ENCODE measurements at places on chromosomes 16 and 17. TPM values are rescaled to one million over a fixed set of nuclear protein-coding genes. Genes with fewer than 3 reads are reported as not detected.

CES3 gene
- 1.5 TPM for total RNA-seq

SRL gene
- total RNA-seq: not detected

GRCh38 chr17:43881758-43882505 is 25.4 kb downstream of the MPP2 start:
- no peak for DNase-seq
- H3K27me3 ChIP-seq: peaks cover 2% of the 10 kb centered on the region
- no peak overlapping the region for H3K4me3 ChIP-seq
- H3K36me3 ChIP-seq: no peaks in the 10 kb centered on the region

GIT1 gene
- total RNA-seq: 52.2 TPM

DNA sequence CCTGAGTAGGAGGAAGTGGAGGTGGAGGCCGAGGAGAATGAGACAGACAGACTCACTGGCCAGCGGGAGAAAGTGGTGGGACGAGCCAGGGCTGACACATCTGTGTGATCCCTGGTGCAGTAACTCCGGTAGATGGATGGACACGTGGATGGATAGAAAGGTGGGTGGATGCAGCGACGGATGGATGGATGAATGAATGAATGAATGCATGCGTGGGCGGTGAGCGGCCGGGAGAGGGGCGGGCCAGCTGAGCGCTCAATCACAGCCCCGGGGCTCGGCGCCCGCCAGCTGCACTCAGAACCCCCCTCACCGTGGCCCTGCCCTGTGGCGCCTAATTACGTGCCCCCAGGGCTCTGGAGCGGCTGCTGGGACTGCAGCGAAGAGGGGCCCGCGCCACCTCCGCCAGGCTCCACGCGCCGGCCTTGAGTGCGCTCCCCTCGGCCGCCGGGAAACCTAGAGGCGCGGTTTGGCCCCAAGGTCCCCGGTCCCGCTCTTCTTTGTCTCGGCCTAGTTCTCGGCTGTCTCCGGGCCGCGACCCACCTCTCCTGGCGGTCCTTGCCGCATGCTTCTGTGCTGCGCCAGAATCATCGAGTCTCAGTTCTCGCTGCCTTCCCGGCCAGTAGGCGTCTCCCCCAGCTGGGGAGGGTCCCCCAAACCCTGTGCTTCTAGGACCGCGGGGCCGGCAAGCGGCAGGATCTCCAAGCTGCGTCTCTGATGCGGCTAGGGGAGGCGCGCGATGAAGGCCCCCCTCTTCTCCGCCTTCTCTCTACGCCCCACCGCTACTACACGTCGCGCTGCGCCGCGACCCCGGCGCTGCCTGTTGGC is 41.0 kb downstream of the RAI1 start:
- peak; percentile 40 for DNase-seq
- H3K27ac ChIP-seq: peak overlapping the region; percentile 57
- no peaks in the 10 kb centered on the region for H3K36me3 ChIP-seq
- H3K27me3 ChIP-seq: no peaks in the 10 kb centered on the region

DHRS7C gene
- total RNA-seq: not detected

DNA sequence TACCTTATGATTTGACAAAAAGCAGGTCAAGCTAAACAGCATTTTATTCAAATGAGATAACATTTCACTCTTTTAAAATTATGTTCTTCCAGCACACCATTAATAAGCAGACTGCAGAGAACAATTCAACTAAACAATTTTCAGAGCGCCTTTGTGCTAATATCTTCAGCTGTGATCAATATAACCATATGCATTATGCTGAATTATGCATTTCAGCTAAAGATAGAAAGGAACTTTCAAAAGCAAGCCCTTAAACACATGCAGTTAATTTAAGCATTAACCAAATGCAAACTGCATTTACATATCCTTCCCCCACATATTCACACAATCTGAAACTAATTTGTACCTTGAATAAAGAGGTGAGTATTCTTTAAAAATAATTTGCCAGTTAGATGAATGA is 41.6 kb downstream of the RPGRIP1L start:
- H3K27me3 ChIP-seq: no peaks in the 10 kb centered on the region
- DNase-seq: no peak
- no peak overlapping the region for H3K4me3 ChIP-seq
- no peak overlapping the region for H3K27ac ChIP-seq
- H3K4me1 ChIP-seq: no peaks in the 10 kb centered on the region

GRCh38 chr17:38574712-38575111 is 31.0 kb downstream of the SRCIN1 start:
- no peak for DNase-seq
- no peaks in the 10 kb centered on the region for H3K4me1 ChIP-seq
- H3K4me3 ChIP-seq: no peak overlapping the region

DNA sequence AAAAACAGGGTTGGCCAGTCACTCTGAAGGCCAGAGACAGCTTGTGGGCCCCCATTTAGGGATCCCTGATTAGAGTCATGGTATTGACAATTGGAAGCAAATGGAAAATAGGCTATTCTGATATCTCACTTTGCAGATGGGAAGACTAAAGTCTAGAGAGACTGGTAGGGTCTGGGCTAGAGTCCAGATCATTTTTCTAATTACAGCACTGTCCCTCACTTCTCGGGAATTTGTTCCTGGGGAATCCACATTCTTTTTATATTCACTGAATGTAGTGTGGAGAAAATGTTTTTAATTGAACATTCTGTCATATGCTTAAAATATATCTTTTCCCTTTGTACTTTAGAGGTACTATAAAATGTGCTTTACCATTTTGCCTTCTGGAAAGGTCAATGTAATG is 1.1 kb downstream of the KATNIP start:
- peak overlapping the region; percentile 98 for H3K4me3 ChIP-seq
- peaks cover 30% of the 10 kb centered on the region for H3K4me1 ChIP-seq
- no peaks in the 10 kb centered on the region for H3K36me3 ChIP-seq

GRCh38 chr17:68314916-68315535 is 23.7 kb downstream of the ARSG start:
- H3K27ac ChIP-seq: no peak overlapping the region
- no peak for DNase-seq
- H3K36me3 ChIP-seq: no peaks in the 10 kb centered on the region
- no peaks in the 10 kb centered on the region for H3K27me3 ChIP-seq
- peaks cover 18% of the 10 kb centered on the region for H3K4me1 ChIP-seq

BRIP1 gene
- total RNA-seq: 3.2 TPM

- H3K4me3 ChIP-seq: no peak overlapping the region
- no peaks in the 10 kb centered on the region for H3K27me3 ChIP-seq
- H3K36me3 ChIP-seq: no peaks in the 10 kb centered on the region
- DNase-seq: no peak
Measured at GRCh38 chr17:39759204-39759603, 21.5 kb downstream of the GRB7 start.

DNA sequence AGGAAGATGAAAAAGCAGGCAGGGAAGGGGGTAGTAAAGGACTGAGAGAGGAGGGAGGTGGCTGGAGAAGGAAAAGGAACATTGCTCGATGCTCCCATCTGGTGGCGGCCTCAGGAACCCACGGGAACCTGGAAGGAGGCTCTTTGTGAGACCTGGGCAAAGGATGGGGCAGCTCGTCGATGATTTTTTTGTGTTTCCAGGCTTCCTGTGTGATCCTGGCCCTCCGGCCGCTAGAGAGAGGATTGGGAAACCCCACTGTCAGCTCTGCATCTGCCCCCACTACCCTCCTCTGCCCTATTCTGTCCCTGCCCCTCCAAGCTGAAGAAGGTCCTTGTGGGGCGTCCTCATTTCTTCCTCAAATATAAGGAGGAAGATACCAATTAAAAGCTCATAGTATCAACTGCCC is 6.6 kb downstream of the WFIKKN2 start:
- peaks cover 5% of the 10 kb centered on the region for H3K4me1 ChIP-seq
- H3K36me3 ChIP-seq: no peaks in the 10 kb centered on the region
- peak; percentile 16 for DNase-seq
- no peak overlapping the region for H3K27ac ChIP-seq

- no peak overlapping the region for H3K27ac ChIP-seq
- H3K27me3 ChIP-seq: no peaks in the 10 kb centered on the region
- no peak for DNase-seq
- no peaks in the 10 kb centered on the region for H3K4me1 ChIP-seq
- no peak overlapping the region for H3K4me3 ChIP-seq
- no peaks in the 10 kb centered on the region for H3K36me3 ChIP-seq
Measured at GRCh38 chr17:69810326-69810965, 264.6 kb upstream of the KCNJ16 start.

TMIGD1 gene
- total RNA-seq: not detected

GRCh38 chr16:6678586-6678985 is 654.1 kb upstream of the RBFOX1 start:
- H3K36me3 ChIP-seq: no peaks in the 10 kb centered on the region
- H3K4me1 ChIP-seq: no peaks in the 10 kb centered on the region
- DNase-seq: no peak
- no peak overlapping the region for H3K27ac ChIP-seq

GRCh38 chr17:73137376-73137775 is 27.4 kb upstream of the SSTR2 start:
- no peak overlapping the region for H3K27ac ChIP-seq
- no peak overlapping the region for H3K4me3 ChIP-seq
- no peak for DNase-seq
- no peaks in the 10 kb centered on the region for H3K4me1 ChIP-seq
- no peaks in the 10 kb centered on the region for H3K36me3 ChIP-seq

TBC1D10B gene
- 50.3 TPM for total RNA-seq

KRT9 gene
- total RNA-seq: 0.09 TPM

- DNase-seq: peak; percentile 69
- no peak overlapping the region for H3K27ac ChIP-seq
- H3K4me1 ChIP-seq: no peaks in the 10 kb centered on the region
- no peaks in the 10 kb centered on the region for H3K27me3 ChIP-seq
Measured at GRCh38 chr17:70242781-70243437, 73.6 kb downstream of the KCNJ2 start.

- peaks cover 41% of the 10 kb centered on the region for H3K4me1 ChIP-seq
- no peaks in the 10 kb centered on the region for H3K36me3 ChIP-seq
- H3K4me3 ChIP-seq: no peak overlapping the region
Measured at GRCh38 chr17:58528443-58528842, 14.0 kb upstream of the MTMR4 start.

DNA sequence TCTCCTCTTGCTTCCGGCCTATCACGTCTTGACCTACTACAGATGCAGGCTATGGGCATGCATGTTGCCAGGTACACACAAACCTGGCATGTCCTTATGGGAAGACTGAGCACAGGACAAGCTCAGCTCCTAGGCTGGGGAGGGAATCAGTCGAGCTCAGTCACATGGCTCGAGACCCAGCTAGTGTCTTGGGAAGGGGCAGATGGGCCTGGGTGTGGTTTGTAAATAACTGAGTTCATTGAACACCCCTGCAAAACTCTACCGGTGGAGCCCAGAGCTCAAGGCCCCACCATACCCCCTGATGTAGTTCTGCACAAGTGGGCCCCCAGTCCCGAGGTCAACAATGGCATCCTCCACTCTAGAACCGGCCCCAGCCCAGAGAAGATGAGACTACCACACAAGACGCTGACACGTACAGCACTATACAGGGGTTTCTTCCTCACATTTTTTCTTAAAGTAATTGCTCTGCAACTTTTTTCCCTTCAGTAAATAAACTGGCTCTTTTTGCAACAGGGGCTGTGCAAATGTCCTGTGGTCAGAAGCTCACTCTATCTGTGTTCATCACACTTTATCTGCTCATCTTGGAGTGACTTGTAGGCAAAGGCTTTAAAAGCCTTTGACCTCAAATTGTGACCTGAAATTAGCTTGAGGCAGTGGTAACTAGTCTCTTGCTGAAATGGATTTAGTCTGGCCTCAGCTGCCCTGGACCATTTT is 22.9 kb downstream of the ZNHIT3 start:
- no peaks in the 10 kb centered on the region for H3K27me3 ChIP-seq
- no peak overlapping the region for H3K4me3 ChIP-seq
- DNase-seq: no peak
- no peak overlapping the region for H3K27ac ChIP-seq

DNA sequence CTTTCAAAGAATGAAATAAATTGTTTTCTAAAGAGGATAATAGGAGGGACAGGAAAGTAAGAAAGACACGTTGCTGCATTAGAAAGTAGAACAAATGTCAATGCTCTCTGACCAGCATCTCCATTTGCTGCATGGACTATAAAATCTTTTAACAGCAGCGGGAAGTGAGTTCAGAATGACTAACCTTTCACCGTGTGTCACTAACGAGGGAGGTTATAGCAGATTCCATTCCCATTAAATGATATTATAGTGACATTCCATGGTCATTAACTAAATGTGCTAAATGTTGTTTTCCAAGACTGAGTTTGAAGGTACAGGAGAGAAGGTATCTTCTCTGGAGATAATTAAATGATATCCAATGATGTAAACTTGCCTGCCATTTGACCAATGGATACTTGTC is 127.1 kb upstream of the HS3ST3A1 start:
- no peaks in the 10 kb centered on the region for H3K36me3 ChIP-seq
- H3K27me3 ChIP-seq: no peaks in the 10 kb centered on the region
- peaks cover 8% of the 10 kb centered on the region for H3K4me1 ChIP-seq
- H3K27ac ChIP-seq: peak overlapping the region; percentile 42
- DNase-seq: peak; percentile 56
- no peak overlapping the region for H3K4me3 ChIP-seq

DNA sequence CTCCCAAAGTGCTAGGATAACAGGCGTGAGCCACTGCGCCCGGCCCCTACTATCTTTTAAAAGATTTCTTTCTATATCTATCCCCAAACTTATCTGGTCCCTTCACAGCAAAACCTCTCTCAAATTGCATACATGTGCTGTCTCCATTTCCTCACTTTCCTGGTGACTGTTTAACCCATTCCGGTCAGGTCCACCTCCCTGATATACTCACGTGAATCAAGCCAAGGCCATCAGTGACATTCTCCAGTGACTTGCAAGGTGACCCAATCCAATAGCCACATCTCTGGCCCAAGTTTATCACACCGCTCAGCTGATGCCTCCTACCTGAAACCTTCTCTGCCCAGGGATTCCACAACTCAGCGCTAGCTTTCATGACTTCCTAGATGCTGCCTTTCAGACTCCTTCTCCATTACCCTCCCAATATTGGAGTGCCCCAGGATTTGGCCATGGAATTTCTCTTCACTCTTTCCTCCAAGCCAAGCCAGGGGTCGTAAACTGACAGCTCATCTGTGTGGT is 1.4 kb upstream of the CTCF start:
- H3K36me3 ChIP-seq: no peaks in the 10 kb centered on the region
- no peak for DNase-seq
- H3K27ac ChIP-seq: no peak overlapping the region
- H3K4me1 ChIP-seq: peaks cover 19% of the 10 kb centered on the region
- H3K4me3 ChIP-seq: peak overlapping the region; percentile 81

DNA sequence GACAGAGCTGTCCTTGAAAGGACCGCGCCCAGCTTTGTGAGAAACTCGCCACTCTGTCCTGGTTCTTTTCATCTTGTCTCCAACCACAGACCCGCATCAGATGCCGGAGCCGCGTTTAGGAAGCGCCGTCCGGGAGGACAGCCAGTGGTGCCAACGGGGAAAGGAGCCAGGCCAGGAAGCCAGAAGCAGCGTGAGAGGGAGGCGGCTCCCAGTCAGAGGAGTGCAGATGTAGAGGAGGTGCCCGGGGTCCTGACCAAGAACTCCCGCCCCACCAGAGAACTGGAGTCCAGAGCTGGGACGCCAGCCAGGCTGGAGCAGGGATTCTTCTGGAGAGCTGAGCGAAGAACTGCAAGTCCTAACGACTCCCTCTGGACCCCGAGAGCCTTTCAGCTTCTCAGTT is 49.3 kb upstream of the TNRC6C start:
- no peaks in the 10 kb centered on the region for H3K36me3 ChIP-seq
- H3K27me3 ChIP-seq: peaks cover 18% of the 10 kb centered on the region
- H3K4me3 ChIP-seq: no peak overlapping the region
- H3K4me1 ChIP-seq: no peaks in the 10 kb centered on the region
- H3K27ac ChIP-seq: no peak overlapping the region
- DNase-seq: no peak

GRCh38 chr17:30905742-30906100 is 317 bp downstream of the TEFM start:
- peaks cover 9% of the 10 kb centered on the region for H3K36me3 ChIP-seq
- no peak for DNase-seq
- peaks cover 9% of the 10 kb centered on the region for H3K4me1 ChIP-seq
- peak overlapping the region; percentile 92 for H3K4me3 ChIP-seq
- H3K27me3 ChIP-seq: no peaks in the 10 kb centered on the region

KRTAP4-9 gene
- total RNA-seq: not detected
